ENCODE measurements at places on chromosomes 13 and 19.

DNA sequence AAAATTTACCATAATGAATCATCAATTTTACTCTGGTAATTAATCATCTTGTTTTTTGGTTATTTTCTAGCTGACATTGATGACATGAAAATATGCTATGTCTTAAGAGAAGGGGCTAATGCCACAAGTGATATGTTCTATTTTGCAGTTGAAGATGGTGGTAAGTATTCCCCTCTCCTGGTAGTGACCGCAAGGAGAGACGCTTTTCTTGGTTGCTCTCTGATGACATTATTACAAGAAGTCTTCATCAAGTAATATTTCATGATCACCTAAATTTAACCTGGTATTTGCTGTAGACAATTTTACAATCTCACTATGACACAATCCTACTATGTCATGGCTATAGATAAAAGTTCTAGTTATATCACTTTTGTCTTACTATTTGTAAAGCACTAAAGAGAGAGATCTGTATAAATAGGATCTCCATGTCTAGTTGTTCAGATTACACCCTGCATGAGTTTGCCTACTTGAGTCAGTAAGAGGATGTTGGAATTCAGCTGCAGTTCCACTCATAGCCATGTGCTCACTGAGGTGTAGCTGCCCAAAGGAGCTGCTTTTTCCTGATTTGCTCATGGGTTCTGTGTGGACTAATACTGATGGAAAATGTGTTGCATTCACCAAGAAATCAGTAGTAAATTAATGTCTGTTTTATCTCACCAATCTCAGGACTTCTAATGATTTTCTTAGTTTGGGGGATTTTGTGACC, 10.9 kb downstream of the FREM2 start:
- DNase-seq = no peak

DNA sequence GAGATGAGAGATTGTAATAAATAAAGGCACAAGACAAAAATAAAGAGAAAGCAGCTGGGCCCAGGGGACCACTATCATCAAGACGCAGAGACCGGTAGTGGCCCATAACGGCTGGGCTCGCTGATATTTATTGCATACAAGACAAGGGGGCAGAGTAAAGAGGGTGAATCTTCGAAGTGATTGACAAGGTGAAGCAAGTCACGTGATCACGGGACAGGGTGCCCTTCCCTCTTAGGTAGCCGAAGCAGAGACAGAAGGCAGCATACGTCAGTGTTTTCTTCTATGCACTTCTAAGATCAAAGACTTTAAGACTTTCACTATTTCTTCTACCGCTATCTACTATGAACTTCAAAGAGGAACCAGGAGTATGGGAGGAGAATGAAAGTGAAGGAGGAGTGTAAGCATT, 4.6 kb upstream of the PRKCG start:
- DNase-seq = no peak

DNA sequence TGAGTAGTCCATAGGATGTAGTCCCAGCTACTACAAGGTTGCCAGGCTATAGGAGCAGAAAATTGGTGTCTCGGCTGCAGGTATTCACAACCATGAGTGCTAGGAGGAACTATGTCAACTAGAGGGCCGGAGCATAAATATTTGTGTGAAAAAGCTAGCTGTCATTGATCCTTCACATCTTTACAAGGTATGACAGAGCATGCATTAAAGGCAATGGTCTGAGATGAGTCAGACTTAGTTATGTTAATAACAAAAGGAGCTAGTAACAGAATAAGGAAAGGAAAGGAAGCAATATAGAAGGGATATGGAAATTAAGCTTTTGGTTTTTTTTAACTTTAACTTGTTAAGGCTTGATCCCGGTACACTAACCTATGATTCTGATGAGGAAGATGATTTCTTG, 40.9 kb upstream of the PSG9 start:
- no peak for DNase-seq

GRCh38 chr19:6473647-6474046, 7.9 kb downstream of the DENND1C start:
- DNase-seq = no peak

GRCh38 chr19:1790054-1790792, 21.9 kb downstream of the ATP8B3 start:
- no peak for DNase-seq

DNA sequence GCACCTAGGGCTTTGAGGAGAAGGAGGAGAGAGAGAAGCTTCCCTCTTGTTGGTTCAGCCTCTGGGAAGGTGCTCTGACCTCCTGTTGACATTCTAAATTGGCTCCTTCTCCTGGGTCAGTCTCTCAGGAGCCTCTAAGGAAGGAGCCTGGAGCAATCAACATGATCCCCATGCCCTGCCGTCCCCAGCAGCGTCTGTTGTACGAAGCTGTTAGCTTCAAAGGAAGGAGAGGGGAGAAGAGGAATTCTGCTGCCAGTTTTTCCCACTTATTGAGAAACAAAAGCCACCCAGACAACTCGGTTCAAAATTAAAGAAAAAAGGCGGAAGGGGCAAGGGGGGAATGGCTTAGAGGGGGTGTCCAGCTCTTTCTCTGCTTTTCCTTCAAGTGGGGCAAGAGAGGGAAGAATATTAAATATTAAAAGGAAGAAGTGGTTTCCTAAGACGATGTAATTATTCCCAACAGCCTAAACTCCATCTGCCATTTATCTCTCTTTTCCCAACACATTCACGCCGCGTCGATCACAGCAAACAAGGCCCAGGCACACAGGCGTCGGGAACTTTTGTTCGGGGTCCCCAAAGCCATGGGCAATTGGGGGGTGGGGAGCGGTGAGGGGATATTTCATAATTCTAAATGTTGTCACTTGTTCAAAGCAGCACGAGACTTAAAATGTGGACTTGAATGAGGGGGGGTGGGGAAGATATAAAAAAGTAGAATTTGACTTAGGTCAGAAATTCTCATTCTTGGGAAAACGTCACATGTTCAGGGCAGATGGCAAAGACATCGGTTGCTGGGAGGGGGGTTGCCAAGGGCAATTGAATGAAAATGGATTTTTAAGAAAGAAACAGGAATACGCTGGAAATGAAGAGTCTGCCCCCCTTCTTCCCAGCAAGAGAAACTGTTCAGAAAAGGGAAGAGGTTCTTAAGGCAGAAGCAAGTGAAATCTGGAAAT, 116.8 kb upstream of the CACNA1A start:
- no peak for DNase-seq

DNA sequence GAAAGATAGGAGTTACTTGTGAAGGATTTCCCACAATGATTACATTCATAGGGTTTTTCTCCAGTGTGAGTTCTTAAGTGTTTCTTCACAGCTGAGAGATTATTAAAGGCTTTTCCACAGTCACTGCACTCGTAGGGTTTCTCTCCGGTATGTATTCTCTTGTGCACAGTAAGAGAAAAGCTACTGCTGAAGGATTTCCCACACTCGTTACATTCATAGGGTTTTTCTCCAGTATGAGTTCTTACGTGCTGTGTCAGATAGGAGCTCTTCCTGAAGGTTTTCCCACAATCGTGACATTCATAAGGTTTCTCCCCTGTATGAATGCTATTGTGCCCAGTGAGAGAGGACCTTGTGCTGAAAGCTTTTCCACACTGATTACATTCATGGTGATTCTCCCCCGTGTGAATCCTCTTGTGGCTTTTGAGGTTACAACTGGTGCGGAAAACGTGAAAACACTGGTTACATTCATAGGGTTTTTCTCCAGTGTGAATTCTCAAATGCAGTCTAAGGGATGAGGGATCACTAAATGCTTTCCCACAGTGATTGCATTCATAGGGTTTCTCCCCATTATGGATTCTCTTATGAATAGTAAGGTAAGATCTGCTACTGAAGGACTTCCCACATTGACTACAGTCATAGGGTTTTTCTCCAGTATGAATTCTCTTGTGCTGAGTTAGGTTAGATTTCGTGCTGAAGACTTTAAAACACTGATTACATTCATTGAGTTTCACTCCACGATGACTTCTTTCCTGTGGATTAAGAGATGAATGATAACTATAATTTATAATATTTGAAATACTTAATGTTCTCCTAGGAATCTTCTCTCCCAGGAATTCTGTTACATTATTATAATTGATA, 20.6 kb downstream of the ZNF558 start:
- DNase-seq = no peak

- no peak for DNase-seq
Observed at GRCh38 chr19:5719274-5719960, 529 bp downstream of the LONP1 start.

- no peak for DNase-seq
Observed at GRCh38 chr19:40718774-40719391, 2.0 kb downstream of the ITPKC start.

DNA sequence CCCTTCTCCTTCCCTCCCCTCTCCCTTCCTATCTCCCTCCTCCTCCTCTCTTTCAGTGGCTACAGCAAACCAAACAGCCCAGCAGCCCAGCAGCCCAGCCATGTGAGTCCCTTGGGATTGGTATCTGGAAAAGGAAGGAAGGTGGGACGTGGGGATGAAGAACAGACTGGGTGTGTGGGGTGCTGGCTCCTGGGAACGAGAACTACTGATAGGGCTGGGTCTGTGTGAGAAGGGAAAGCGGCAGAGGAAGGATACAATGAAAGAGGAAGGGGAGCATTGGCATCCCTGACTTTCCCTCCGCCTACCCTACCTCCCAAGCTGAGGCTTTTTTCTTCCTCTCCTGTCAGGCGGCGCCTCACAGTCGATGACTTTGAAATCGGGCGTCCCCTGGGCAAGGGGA, 863 bp downstream of the AURKC start:
- no peak for DNase-seq

DNA sequence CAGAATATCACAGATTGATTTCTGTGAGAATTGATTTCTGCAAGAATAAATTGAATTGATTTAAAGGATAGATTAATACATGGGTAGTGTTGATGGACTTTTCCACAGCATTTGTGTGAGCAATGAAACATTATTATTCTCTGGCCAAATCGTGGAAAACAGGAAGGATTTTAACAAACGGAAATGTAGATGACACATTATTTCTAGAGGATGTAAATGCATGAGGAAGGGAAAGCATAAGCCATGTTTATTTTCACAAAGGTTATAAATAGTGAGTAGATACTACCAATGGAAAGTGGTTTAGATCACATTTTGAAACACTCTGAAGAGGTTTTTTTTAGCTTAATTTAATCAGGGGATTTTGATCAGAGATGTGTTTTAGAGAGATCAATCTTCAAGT, 1534.6 kb upstream of the MIR17HG start:
- no peak for DNase-seq

GRCh38 chr13:43319617-43320444, 296.4 kb downstream of the DNAJC15 start:
- no peak for DNase-seq

- DNase-seq = no peak
Observed at GRCh38 chr19:14395710-14396336, 14.6 kb downstream of the ADGRE5 start.

GRCh38 chr13:51639171-51639570, 54.9 kb downstream of the WDFY2 start:
- DNase-seq = no peak

DNA sequence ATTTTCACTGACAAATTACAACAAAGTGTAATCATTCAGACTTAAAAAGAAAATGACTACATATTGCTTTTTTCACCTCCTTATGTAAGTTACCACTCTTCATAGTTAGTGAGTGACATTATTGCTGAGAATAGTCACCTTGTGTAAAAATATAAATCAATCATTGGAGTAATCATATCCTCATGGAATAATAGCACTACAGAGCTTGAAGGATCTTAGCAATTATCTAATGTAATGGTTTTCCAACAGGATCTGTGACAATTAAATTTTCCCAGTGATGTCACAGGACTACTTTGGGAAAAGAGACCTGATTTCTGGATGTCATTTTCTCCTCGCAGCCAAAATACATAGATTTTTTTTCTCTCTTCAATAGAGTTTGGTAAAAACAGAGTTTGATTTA, 833.0 kb upstream of the PCDH9 start:
- DNase-seq = no peak

DNA sequence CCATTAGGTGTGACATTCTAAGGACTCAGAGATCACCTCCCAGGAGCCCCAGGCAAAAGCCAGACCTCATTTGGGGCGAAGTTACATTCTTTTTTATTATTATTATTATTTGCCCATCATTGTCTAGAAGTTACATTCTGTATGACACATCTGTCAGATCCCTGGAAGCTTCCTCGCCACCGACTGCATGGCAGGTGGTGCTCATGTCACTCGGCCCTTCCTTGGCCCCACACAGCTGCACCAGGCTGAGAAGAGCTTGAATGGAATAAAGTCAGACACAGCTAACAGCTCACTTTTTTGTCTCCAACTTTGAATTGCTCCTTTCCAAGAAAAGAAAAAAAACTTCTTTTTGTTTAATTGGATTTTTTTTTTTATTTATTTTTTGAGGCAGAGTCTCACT, 41.4 kb upstream of the LDLR start:
- DNase-seq = no peak

Data from T-helper 1 cell (primary cell).